Activated naive CD4-positive, alpha-beta T cell treated with anti-CD3 and anti-CD28 coated beads, Interleukin-2, amount 50 U/mL, for 72 hours (primary cell): ENCODE measurements at places on chromosomes 11 and 22.

DNA sequence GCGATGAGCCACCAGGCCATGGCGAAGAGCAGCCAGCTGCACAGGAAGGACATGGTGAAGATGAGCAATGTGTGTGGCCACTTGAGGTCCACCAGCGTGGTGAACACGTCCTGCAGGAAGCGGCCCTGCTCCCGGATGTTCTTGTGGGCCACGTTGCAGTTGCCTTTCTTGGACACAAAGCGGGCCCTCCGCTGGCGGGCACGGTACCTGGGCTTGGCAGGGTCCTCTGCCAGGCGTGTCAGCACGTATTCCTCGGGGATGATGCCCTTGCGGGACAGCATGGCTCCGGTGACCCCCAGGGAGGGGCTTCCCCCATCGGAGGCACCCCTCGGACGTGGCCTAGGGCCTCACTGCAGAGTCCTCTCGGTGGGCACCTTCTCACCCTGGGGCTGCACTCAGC is 648 bp downstream of the KCNJ11 start:
- no peak for DNase-seq

DNA sequence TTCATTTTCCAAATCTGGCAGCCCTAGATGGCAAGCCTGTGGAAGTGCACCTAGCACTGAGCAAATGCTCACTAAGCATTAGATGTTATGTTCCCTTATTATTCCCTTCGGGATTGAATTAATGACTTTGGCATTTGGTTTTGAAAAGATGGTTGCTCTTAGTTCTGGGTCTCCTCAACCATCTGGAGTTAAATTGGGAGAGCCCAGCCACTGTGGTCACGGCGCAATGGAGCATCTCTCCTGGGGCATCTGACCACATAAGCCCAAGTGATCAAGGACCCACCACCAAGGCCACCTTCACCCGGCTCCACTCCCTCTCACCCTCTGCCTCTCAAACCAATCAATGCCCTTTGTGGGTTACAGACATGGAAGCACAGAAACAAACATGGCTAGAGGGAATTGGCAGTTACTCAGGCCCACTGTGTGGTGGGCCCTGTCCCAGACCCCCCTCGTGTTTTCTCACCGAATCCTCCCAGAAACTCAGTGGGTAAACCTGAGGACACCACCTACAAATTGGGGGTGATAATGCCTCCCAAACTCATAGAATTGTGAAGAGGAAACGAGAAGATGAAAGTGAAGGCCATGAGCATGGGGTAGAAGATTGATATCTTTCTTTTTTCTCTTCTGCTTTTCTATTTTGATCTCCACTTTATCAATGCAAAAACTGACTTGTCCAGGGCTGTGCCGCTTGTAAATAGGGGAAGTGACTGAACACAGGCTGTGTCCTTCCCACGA is 52.2 kb downstream of the IRAG1 start:
- no peak for DNase-seq

- no peak for DNase-seq
Measured at GRCh38 chr11:133338588-133338987, 193.7 kb downstream of the OPCML start.

- DNase-seq = no peak
Measured at GRCh38 chr22:33327348-33327860, 269.2 kb upstream of the SYN3 start.
